Left colon (tissue), 2 donors: ENCODE measurements at places on chromosomes 5 and 9. TPM values are rescaled to one million over a fixed set of nuclear protein-coding genes. Genes with fewer than 3 reads are reported as not detected.
A peak's percentile ranks its signal among the peaks of the same experiment; 100 is the strongest.

Gene OLFM1
- 6.0 TPM for total RNA-seq

Gene RPL35
- 811 TPM for total RNA-seq

Gene SOWAHA
- total RNA-seq, result 36.0 TPM

Gene CD274
- total RNA-seq, result 3.2 TPM

GRCh38 chr9:91945277-91946085 is 4.5 kb downstream of the ROR2 start:
- peak; percentile 57 for DNase-seq

DNA sequence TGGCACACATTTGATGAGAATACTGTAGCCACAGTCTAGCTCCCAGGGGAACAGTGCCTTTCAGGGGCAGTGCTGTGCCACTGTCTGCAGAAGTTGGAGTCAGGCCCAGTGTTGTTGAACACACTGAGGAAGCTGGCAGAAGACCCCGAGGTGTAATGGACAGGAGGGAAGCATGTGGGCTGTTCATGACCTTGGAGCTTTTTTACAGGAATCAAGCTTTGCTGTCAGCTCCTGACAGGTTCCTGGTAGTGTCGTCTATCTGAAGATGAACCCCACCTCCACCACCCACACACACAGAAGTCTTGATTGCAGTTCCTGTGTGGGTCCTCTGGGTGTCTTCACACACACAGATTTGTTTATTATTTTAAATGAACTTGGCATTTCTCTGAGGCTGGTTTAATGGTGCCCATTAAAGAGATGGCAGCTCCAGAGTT is 40.3 kb upstream of the TNFAIP8 start:
- DNase-seq, result no peak

DNA sequence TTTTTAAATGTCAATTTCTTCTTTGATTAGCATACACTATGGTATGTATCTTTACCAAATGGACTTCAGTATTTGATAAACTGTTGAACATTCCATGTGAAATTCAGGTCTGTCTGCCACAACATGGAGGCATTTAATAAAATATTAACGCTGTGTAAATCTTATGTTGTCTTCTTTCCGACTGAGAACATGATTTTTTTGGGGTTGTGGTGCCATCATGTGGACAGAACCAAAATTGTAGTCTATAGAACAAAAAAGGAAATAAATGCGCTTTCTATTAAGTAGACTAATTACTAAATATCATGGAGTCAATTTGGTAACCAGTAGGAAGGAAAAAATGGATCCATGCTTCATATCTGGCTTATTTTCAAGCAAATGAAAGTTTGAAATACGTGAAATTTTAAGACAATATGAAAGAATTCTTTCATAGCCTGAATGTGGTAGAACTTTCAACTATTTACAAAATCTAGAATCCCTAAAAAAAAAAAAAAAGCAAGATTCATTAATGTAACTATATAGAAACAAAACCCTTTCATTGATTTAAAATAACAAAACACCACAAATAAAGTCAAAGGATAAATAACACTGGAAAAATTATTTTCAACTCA is 2.8 kb upstream of the PLK2 start:
- no peak for DNase-seq

DNA sequence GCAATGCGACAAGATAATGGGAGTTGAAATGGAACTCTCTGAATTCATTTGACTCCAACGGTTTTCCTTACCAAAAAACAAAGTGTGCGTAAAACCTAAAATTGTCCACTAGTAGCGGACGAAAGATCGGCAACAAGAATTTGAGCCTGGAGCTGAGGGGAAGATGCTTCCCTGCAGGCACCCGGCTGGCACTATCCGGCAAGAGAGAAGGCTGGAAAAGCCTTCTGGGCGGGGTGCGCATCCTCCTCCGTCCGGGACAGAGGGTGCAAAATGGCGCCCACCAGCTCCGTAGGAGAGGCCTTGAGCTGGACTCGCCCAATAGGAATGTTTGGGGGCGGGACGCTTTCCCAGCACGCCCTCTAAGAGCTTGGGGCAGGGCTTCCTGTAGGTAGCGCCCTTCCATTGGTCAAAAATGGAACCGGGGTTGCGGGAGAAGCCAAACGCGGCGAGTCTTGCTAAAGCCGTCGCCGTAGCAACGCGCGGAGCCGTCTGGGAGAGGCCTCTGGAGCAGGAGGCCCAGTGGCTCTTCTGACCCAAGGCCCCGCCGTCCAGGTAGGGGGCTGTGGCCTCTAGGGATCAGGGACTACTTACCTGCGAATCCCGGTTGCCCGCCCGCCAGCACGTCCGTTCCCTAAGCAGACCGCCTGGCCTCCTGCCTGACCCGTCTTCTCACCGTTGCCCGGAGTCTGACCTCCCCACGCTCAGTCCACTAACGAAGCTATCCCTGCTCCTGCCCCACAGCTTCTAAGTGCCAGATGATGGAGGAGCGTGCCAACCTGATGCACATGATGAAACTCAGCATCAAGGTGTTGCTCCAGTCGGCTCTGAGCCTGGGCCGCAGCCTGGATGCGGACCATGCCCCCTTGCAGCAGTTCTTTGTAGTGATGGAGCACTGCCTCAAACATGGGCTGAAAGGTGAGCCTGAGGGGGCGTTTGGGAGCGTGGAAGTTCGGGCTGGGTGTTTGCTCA is 9.2 kb downstream of the RUFY1 start:
- peak; percentile 96 for DNase-seq

- DNase-seq, result no peak
These were observed 153.6 kb downstream of the CACNA1B start for GRCh38 chr9:138031186-138031585.

GRCh38 chr9:28059192-28059591 is 485.9 kb upstream of the C9orf72 start:
- DNase-seq, result no peak
